ENCODE measurements at places on chromosomes 11 and 22. TPM values are rescaled to one million over a fixed set of nuclear protein-coding genes. Genes with fewer than 3 reads are reported as not detected.

The H19 gene
- total RNA-seq: 1,932 TPM

The ZNF70 gene
- total RNA-seq: 6.9 TPM

The TMA7B gene
- total RNA-seq: 0.31 TPM

The DMC1 gene
- 1.1 TPM for total RNA-seq

Measured in lung (tissue), 17 donors.